ENCODE measurements at places on chromosomes 13 and 19. TPM values are rescaled to one million over a fixed set of nuclear protein-coding genes. Genes with fewer than 3 reads are reported as not detected.
A peak's percentile ranks its signal among the peaks of the same experiment; 100 is the strongest.

DNA sequence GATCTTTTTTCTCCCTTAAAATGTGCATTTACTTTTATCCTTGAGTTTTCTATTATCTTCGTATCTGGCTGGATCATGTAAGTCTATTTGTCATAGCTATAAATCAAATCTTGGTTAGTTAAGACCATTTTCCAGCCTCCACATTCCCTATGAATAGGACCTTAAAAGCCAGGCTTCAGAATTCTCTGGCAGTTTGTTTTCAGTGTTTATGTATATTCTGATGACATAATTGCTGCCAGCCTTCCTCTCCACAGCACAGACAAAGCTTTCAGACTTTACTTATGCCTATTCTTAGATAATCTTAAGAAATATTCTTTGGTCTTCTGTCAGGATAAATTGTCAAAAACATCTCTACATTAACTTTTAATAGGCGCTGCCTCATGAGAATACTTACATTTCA lies 870.8 kb upstream of the SPRY2 start:
- no peak overlapping the region for H3K27ac ChIP-seq
- H3K4me3 ChIP-seq = no peak overlapping the region
- H3K27me3 ChIP-seq = no peaks in the 10 kb centered on the region

DNA sequence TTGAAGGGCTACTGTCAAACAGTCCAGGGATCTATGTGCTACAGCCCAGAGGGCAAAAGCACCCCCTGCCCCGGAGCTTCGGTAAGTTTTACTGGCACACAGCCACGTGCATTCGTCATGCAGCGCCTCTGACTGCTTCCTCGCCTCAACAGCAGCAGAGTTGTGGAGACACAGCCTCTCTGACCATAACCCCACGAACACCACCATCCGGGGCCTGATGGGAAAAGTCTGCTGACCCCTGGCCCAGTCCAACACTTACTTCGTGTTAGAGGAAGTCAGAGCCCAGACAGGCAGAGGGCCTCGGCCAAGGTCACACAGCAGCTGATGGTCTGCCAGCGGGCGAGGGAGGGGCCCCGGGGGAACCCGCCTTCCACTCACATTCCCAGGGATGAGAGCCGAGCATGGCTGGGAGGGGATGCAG lies 5.1 kb downstream of the CBARP start:
- no peak for DNase-seq
- peak overlapping the region; percentile 20 for H3K27ac ChIP-seq
- H3K4me3 ChIP-seq = no peak overlapping the region
- H3K27me3 ChIP-seq = no peaks in the 10 kb centered on the region

DNA sequence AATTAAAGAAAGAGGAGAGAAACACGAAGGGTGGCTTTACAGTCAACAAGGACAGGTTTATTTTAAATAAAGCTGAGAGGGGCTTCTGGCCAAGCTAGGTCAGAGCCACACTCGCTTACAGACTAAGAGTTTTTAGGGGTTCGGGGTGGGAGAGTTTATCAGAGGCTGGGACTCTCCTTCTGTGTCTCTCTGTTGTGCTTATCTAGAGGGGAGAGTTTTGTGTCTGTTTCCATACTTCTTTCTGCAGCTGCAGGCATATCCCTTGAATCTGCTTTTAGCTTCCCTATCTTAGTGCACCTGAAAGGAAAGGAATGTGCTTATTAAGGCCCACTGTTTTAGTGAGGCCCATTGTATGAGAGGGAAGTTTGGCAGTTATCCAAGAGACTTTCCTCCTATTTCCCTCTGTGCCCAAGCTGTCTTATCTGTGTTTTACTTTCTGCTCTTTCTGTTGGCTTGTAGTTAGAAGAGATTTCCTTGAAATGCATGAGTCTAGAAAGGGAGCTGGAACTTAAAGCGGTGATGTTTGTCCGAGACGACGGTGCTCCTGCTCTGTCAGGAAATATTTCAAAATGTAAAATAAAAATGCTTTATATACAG lies 275.3 kb downstream of the KCTD12 start:
- H3K4me1 ChIP-seq = no peaks in the 10 kb centered on the region
- H3K27me3 ChIP-seq = no peaks in the 10 kb centered on the region
- no peak overlapping the region for H3K27ac ChIP-seq

LRRC8E gene
- total RNA-seq = not detected

GRCh38 chr19:12778017-12778904 lies 2.9 kb upstream of the HOOK2 start:
- DNase-seq = peak; percentile 85
- no peaks in the 10 kb centered on the region for H3K36me3 ChIP-seq
- peaks cover 37% of the 10 kb centered on the region for H3K4me1 ChIP-seq
- H3K27ac ChIP-seq = peak overlapping the region; percentile 92

BRSK1 gene
- 5.9 TPM for total RNA-seq

MYH14 gene
- not detected for total RNA-seq

GRCh38 chr13:33793726-33794125 lies 24.2 kb upstream of the RFC3 start:
- peaks cover 4% of the 10 kb centered on the region for H3K27me3 ChIP-seq
- no peak overlapping the region for H3K4me3 ChIP-seq
- DNase-seq = no peak
- H3K4me1 ChIP-seq = no peaks in the 10 kb centered on the region
- no peaks in the 10 kb centered on the region for H3K36me3 ChIP-seq

GRCh38 chr13:22276616-22277015 lies 605.7 kb downstream of the FGF9 start:
- H3K27me3 ChIP-seq = no peaks in the 10 kb centered on the region
- no peak for DNase-seq
- H3K4me1 ChIP-seq = no peaks in the 10 kb centered on the region
- no peak overlapping the region for H3K4me3 ChIP-seq
- H3K36me3 ChIP-seq = no peaks in the 10 kb centered on the region
- no peak overlapping the region for H3K27ac ChIP-seq

DNA sequence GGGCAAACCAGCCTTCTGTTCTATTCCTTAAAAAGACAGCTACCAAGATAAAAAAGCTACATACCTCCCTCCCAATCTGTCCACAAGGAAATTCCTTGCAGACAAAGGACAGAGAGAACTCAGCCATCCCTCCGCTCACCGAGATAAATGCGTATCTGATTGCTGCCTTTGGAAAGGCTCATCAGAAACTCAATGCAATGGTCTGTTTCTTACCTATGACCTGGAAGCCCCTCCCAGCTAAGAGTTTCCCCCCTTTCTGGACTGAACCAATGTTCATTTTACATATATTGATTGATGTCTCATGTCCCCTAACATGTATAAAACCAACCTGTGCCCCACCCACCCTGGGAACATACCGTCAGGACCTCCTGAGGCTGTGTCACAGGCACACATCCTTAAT lies 11.6 kb downstream of the BTBD2 start:
- H3K27me3 ChIP-seq = no peaks in the 10 kb centered on the region
- H3K4me3 ChIP-seq = no peak overlapping the region
- no peak for DNase-seq

- H3K27ac ChIP-seq = peak overlapping the region; percentile 70
- peaks cover 6% of the 10 kb centered on the region for H3K4me1 ChIP-seq
- no peak for DNase-seq
Measured at GRCh38 chr19:14400951-14401431, 18.1 kb downstream of the DDX39A start.

GRCh38 chr19:8731428-8732169 lies 10.2 kb downstream of the OR2Z1 start:
- no peaks in the 10 kb centered on the region for H3K27me3 ChIP-seq
- H3K36me3 ChIP-seq = no peaks in the 10 kb centered on the region
- no peak overlapping the region for H3K4me3 ChIP-seq
- no peak overlapping the region for H3K27ac ChIP-seq
- H3K4me1 ChIP-seq = no peaks in the 10 kb centered on the region

DNA sequence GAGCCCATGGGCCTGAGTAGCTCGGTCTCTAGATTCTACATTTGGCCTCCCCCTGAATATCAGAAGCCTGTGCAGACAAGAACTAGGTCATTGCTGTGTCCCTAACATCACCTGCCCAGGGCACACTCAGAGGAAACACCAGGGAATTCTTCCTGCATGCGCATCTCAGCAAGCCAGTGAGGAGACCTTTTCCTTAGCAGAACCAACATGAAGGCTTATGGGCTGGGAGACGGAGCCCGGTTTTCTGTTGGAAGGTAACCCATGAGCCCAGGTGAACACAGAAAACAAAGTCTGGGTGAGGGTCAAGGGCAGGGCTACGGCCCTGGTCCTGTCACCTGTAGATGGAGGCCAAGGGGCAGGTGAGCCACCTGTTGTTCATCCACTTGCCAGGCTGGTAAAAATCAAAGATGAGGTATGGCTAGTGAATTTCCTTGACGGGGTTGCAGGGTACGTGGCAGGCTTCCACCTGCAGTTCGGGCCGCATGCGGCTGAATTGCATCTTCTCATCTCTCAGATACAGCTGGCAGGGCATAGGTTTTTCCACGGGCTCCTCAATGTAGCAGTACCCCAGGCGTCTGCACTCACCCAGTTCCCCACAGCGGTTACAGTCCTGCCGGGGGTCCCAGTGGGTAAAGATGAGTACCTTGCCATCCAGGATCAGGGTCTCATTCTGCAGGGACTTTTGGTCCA lies 3.6 kb upstream of the FAM187B start:
- no peak overlapping the region for H3K27ac ChIP-seq
- DNase-seq = no peak
- H3K4me1 ChIP-seq = peaks cover 2% of the 10 kb centered on the region

DNA sequence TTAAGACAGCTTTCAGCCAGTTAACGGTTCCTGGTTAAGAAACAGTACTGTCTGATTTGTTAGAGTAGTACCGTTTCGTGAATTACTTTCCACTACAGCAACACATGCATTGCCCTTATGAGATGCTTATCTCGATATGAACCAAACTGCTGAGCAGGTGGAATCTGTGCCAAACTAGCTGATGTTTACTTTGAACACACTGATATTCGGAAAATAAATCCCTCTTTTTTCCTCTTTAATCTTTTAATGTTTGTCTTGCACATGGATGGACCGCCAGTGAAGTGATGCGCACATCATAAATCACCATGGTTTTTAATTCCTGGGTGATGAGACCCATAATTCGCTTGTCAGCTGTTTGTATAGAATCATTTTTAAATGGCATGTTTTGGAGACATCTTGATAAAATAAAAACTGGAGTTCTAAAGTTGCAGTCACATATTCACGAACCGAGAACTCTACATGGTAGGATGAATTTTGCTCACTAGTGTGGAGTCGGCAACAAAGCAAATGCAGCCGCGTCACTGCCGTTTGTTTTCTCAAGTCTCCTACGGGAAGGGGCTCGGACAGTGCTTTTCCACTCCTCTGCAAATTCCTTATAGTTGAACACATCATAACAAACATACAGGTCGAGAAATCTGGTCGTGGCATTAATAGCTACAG lies 1.1 kb downstream of the GJA3 start:
- peaks cover 1% of the 10 kb centered on the region for H3K36me3 ChIP-seq
- peaks cover 18% of the 10 kb centered on the region for H3K4me1 ChIP-seq
- H3K27ac ChIP-seq = no peak overlapping the region
- DNase-seq = no peak
- peaks cover 56% of the 10 kb centered on the region for H3K27me3 ChIP-seq

GRCh38 chr13:25037057-25037813 lies 58.7 kb upstream of the PABPC3 start:
- H3K4me3 ChIP-seq = no peak overlapping the region
- H3K36me3 ChIP-seq = no peaks in the 10 kb centered on the region
- H3K27ac ChIP-seq = no peak overlapping the region
- no peaks in the 10 kb centered on the region for H3K4me1 ChIP-seq

GRCh38 chr19:3942790-3943409 lies 10.0 kb downstream of the NMRK2 start:
- peaks cover 2% of the 10 kb centered on the region for H3K4me1 ChIP-seq
- no peak for DNase-seq
- no peaks in the 10 kb centered on the region for H3K36me3 ChIP-seq
- H3K27me3 ChIP-seq = no peaks in the 10 kb centered on the region

GRCh38 chr13:36973621-36974295 lies 25.4 kb downstream of the ALG5 start:
- H3K27me3 ChIP-seq = no peaks in the 10 kb centered on the region
- no peak for DNase-seq
- H3K4me1 ChIP-seq = peaks cover 6% of the 10 kb centered on the region
- H3K27ac ChIP-seq = no peak overlapping the region
- peaks cover 53% of the 10 kb centered on the region for H3K36me3 ChIP-seq

- H3K27ac ChIP-seq = no peak overlapping the region
- no peak overlapping the region for H3K4me3 ChIP-seq
- no peaks in the 10 kb centered on the region for H3K36me3 ChIP-seq
- no peak for DNase-seq
- peaks cover 23% of the 10 kb centered on the region for H3K4me1 ChIP-seq
Measured at GRCh38 chr13:44762911-44763310, 186.8 kb upstream of the TSC22D1 start.

DNA sequence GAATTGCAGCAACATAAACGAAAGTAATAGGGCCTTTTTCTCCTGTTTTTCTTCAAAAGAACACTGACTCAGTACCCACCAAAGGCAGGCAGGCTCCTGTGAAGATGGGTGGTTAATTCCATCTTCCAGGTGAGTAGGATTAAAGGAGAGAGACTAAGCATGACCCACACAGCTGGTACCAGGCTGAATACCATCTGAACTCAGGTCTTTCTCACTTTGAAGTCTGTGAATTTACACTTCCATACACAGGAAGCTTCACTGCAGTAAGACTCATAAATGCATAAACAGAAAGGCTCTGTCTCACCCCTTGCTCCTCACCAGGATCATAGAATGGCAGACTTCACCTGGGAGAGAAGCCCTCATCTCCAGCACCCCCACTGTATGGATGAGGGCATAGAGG lies 194.6 kb downstream of the KLF12 start:
- H3K36me3 ChIP-seq = peaks cover 23% of the 10 kb centered on the region
- DNase-seq = no peak
- H3K27ac ChIP-seq = no peak overlapping the region
- peaks cover 24% of the 10 kb centered on the region for H3K4me1 ChIP-seq
- H3K27me3 ChIP-seq = no peaks in the 10 kb centered on the region

CYP4F2 gene
- total RNA-seq = not detected

GRCh38 chr13:93397619-93398018 lies 171.0 kb downstream of the GPC6 start:
- no peaks in the 10 kb centered on the region for H3K4me1 ChIP-seq
- no peak for DNase-seq
- no peaks in the 10 kb centered on the region for H3K36me3 ChIP-seq
- no peak overlapping the region for H3K27ac ChIP-seq

PODNL1 gene
- not detected for total RNA-seq

SYCN gene
- total RNA-seq = not detected

DNA sequence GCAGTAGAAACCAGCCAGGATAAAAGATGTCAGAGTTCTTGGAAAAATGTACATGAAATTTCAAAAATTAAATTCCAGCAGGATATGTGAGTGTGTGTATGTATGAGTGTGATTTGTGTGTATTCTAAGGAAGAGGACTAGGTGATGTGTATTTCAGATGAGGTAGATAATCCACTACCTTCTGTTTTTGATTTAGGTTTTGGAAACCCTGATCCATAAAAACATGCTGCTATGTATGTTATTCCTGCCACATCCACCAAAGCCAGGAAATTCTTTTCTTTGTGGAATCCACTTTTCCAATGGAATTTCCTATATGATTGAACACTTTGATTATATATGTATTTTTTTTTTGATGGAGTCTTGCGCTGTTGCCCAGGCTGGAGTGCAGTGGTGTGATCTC lies 276.9 kb downstream of the UQCRFS1 start:
- no peaks in the 10 kb centered on the region for H3K27me3 ChIP-seq
- no peaks in the 10 kb centered on the region for H3K36me3 ChIP-seq
- no peak overlapping the region for H3K27ac ChIP-seq
- DNase-seq = no peak
- H3K4me1 ChIP-seq = no peaks in the 10 kb centered on the region
- no peak overlapping the region for H3K4me3 ChIP-seq
